ENCODE measurements at places on chromosomes 6 and 20.

DNA sequence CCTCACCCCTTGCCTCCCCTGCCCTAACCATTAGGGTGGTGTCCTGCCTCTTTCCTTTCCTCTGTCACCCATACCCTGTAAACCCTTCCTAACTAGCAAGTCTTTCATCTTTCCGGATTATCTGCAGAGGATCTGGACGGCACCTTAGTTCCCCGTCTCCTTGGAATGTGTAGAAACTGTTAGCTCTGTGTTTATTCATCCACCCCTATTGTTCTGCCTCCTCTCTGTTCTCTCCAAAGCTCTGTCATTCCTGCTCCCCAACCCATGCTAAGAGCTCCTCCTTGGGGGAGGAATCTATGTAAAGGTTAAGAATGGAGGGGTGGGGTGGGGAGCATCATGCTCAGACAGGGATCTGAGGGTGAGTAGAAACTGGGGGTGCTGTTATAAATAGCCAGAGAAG is 39.4 kb upstream of the KCNK5 start:
- DNase-seq: no peak

- DNase-seq: no peak
These were observed 97.4 kb downstream of the FILIP1 start for GRCh38 chr6:75396005-75396800.

- no peak for DNase-seq
These were observed 1.5 kb downstream of the ABCC10 start for GRCh38 chr6:43428874-43429273.

- DNase-seq: no peak
These were observed 450.2 kb downstream of the CDC5L start for GRCh38 chr6:44837741-44838140.

GRCh38 chr6:111846492-111847409 is 26.5 kb downstream of the FYN start:
- no peak for DNase-seq

GRCh38 chr6:117677553-117678141 is 2.4 kb downstream of the NUS1 start:
- DNase-seq: no peak
